ENCODE measurements at places on chromosomes 7 and 10. TPM values are rescaled to one million over a fixed set of nuclear protein-coding genes. Genes with fewer than 3 reads are reported as not detected.

ZNF727 gene
- total RNA-seq, result 0.58 TPM

- no peaks in the 10 kb centered on the region for H3K4me1 ChIP-seq
- H3K27ac ChIP-seq, result no peak overlapping the region
- H3K36me3 ChIP-seq, result no peaks in the 10 kb centered on the region
Observed at GRCh38 chr7:1298931-1299885, 66.5 kb downstream of the UNCX start.

- peaks cover 7% of the 10 kb centered on the region for H3K36me3 ChIP-seq
- peak overlapping the region; percentile 68 for H3K4me3 ChIP-seq
- H3K27ac ChIP-seq, result peak overlapping the region; percentile 97
Observed at GRCh38 chr7:3094701-3095445, 51.2 kb upstream of the CARD11 start.

DNA sequence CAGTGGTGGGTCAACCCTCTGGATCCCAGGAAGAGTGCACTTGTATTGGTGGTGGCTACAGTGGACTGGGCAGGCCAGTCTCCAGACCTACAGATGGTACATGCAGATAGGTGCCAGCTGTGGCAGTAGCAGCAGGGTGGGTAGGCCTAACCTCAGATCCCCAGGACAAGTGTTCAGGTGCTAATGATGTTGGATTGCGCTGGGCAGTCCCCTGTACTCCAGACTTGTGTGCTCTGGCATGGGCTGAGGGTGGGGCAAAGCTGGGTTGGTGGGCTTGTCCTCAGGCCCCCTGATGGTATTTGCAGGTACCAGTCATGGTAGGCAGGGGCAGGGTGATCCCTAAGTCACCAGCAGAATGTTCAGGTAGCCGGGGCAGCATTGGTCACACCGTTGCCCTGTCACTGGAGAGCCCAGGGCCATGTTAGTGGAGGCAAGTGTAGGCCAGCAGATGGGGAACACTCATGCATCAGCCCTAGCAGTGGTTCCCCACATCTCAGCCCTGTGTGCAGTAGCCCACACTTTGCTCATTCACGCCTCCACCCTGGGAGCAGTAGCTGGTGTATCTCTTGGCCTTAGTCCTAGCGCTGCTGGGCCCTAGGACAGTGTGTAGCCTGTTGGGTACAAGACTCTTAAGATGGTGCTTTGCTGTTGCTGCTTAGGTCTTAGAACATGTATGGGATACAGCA, 171.3 kb downstream of the MLLT10 start:
- H3K4me1 ChIP-seq, result peaks cover 31% of the 10 kb centered on the region
- DNase-seq, result no peak
- H3K4me3 ChIP-seq, result no peak overlapping the region

DNA sequence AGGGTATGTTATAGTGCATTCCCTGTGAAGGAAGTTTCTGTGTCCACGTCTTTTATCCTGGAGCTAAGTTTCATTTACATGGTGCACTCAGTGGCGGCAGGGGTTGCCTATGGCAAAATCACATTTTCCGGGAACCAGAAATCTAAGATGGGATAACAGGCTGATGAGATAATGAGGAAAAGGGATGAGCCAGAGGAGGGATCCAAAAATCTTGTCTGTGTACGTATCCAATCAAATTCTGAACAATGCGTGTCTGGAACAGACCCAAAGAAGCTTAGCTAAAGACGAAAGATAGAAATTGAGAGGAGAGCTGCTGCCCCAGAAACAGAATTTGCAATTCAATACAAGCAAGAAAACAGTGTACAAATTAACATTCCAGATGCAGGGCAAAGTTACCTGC, 16.1 kb downstream of the LANCL2 start:
- H3K36me3 ChIP-seq, result peaks cover 25% of the 10 kb centered on the region
- peaks cover 11% of the 10 kb centered on the region for H3K4me1 ChIP-seq
- H3K4me3 ChIP-seq, result no peak overlapping the region
- H3K27me3 ChIP-seq, result no peaks in the 10 kb centered on the region
- no peak overlapping the region for H3K27ac ChIP-seq

ATP6V0A4 gene
- not detected for total RNA-seq

DNA sequence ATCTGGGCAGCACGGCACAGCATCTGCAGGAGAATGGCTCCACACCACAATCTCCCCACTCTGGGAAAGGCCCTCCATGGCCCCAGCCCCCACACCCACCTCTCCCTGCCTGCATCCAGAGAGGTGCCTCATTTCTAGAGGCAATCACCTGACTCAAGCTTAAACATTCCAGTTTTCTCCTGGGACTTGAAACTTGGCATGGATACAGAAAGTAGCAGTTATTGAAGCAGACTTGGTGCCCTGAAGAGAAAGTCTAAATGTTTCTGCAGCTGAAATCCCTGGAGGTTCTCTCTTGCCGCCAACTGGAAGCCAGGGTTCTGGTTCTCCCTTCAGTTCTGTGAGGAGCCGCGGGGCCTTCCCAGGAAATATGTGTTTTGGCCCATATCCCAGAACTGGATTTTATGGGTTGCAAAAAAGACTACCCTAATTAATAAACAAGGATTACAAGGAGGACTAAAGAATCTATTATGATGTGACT, 122.8 kb downstream of the SKIDA1 start:
- H3K27me3 ChIP-seq, result no peaks in the 10 kb centered on the region
- peaks cover 11% of the 10 kb centered on the region for H3K4me1 ChIP-seq
- H3K4me3 ChIP-seq, result no peak overlapping the region
- no peak for DNase-seq
- no peaks in the 10 kb centered on the region for H3K36me3 ChIP-seq

CACUL1 gene
- total RNA-seq, result 34.8 TPM

DNA sequence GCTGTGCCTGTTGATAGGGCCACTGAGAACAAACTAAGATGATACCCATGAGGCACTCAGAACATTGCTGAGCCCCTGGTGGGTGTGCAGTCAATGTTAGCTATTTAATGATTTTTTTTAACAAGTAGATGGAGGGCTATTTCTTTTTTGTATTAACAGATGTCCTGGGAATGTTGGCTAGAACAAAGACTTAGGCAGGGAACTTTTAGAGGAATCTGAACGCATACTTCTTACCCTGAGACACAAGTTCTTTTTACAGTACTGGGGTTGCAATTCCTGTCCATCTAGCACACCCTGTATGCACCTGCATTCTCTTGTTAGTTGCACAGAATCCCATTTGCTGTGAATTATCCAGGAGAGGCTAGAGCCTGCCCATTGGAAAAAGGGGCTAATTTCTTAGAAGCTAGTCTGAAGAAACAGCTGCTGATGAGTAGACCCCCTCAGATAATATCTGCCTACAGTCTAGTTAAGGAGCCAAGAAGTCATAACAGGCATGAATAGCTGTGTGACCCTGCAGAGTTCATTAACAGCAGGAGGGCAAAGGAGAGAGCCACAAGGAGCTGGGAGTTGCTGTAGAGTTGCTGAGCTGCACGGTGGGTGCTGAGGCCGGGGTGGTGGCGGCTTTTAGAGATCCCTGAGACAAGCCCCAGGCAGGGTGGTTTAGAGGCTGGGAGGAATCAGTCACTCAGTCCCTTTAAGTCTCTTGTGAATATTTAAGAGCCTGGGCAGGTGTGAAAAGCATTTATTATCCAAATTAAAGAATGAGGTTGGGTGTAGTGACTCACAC, 103.7 kb upstream of the FZD8 start:
- H3K36me3 ChIP-seq, result no peaks in the 10 kb centered on the region
- peaks cover 6% of the 10 kb centered on the region for H3K27me3 ChIP-seq
- H3K4me1 ChIP-seq, result no peaks in the 10 kb centered on the region
- H3K4me3 ChIP-seq, result no peak overlapping the region
- no peak for DNase-seq

DNA sequence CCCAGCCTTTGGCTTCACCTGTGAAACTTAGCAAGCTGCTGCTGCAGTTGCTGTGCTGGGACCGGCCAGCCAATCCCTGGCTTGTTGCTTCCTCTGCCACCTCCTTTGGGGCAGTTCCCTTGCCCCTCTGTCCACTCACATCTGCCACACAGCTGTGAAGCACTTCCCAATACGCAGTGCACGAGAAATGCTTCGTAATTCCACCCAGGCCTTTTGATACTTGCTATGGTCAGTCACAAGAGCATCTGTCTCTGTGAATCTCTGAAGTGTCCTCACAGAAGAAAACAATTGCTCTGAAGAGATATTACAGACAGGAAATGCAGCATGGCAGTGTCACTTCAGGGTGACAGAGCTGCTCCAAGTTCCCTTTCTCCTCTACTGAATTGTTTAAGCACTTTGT, 208.5 kb downstream of the PTEN start:
- H3K27ac ChIP-seq, result no peak overlapping the region
- H3K36me3 ChIP-seq, result peaks cover 4% of the 10 kb centered on the region

DNA sequence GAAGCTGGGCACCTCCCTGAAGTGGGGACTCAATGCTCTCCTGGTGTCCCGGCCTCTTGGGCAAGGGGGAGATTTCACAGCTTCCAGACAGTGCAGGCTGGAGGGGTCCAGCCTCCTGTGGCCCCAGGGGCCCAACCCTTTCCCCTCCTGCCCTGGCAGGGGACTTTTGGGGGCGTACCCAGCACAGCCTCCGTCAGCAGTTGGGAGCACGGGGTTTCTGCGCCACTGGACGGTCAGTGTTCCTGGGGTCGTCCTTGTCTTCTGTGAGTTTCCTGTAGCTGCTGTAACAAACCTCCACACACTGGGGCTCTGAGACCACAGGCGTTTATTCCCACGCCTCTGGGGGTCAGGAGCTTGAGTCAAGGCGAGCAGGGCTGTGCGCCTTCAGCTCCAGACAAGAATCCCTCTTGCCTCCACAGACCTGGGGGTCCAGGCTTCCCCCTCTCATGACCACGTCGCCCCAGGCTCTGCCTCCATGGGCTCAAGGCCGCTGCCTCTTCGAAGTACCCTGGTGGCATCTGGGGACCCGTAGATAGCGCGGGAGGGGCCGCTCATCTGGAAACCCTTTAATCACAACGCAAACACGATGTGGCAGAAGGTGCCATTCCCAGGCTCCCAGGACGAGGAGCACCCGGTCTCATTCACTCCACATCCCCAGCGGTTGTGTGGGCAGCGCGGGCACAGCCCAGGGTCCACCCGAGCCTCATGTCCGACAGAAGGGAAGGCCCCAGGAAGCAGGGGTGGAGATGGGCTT, 14.0 kb downstream of the PWWP2B start:
- peaks cover 5% of the 10 kb centered on the region for H3K4me1 ChIP-seq
- no peak for DNase-seq
- no peaks in the 10 kb centered on the region for H3K27me3 ChIP-seq
- H3K36me3 ChIP-seq, result no peaks in the 10 kb centered on the region
- no peak overlapping the region for H3K27ac ChIP-seq
- H3K4me3 ChIP-seq, result no peak overlapping the region

GRCh38 chr10:78981970-78982281, 86.8 kb upstream of the ZMIZ1 start:
- no peak overlapping the region for H3K27ac ChIP-seq
- H3K27me3 ChIP-seq, result no peaks in the 10 kb centered on the region
- H3K36me3 ChIP-seq, result no peaks in the 10 kb centered on the region
- H3K4me3 ChIP-seq, result no peak overlapping the region

CCDC136 gene
- total RNA-seq, result 10.8 TPM

CALHM1 gene
- not detected for total RNA-seq

DNA sequence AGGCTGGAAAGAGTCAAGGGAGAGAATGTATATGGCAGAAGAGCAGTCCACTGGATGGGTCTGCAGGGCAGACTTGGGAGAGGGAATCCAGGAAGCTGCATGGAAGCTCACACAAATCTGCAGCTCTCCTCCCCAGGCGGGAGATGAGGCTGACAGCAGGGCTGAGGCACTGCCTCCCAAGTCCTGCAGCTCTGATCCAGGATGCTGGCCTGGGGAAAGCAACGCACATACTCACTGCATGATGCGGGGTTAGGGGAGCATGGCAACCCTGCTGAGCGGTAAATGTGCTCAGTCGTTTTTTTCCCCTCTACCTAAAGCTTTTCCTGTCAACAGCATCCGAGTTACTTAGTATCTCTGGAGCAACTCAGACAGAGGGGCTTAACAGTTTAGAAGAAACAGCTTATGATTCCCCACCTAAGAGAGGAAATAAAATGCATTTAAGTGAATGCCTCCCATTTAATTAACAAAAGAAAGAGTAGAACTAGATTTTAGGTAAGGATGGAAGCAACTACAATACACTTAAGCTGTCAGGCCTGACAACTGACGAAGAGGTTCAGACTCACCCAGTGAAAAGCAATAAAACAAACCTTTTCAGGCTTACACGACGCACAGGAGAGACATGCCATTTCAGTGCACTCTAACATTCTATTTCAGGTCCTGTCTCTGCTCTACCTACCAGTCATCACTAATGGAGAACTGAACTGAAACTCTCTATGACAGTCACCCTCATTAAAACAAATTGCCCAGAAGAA, 37.0 kb downstream of the CHCHD3 start:
- H3K27ac ChIP-seq, result no peak overlapping the region
- H3K4me3 ChIP-seq, result no peak overlapping the region
- peaks cover 8% of the 10 kb centered on the region for H3K4me1 ChIP-seq
- H3K27me3 ChIP-seq, result no peaks in the 10 kb centered on the region
- DNase-seq, result no peak

HOXA5 gene
- total RNA-seq, result not detected

GRCh38 chr7:134933460-134934068, 52.7 kb upstream of the AGBL3 start:
- no peaks in the 10 kb centered on the region for H3K27me3 ChIP-seq
- DNase-seq, result no peak
- H3K4me1 ChIP-seq, result peaks cover 3% of the 10 kb centered on the region

DNA sequence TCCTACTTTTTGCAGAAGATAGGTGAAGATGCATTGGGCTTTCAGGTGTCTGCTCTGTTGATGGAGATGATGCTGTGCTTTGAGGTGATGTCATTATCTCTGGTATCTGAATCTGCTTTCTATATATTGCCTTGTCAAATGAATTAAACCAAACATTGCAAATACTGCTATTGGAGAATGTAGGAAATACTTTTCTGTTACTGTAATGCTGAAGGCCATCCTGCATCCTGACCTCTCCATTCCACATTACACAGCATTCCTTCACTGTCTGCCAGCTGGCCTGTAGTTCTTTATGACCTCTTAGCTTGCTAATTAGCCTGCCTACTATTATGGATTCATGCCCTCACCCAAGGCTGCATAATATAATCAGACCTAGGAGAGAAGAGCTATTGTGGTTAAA, 73.2 kb downstream of the VCL start:
- H3K36me3 ChIP-seq, result no peaks in the 10 kb centered on the region
- DNase-seq, result no peak
- no peak overlapping the region for H3K4me3 ChIP-seq
- H3K4me1 ChIP-seq, result peaks cover 2% of the 10 kb centered on the region
- no peaks in the 10 kb centered on the region for H3K27me3 ChIP-seq

- no peaks in the 10 kb centered on the region for H3K4me1 ChIP-seq
- DNase-seq, result no peak
- no peaks in the 10 kb centered on the region for H3K36me3 ChIP-seq
- H3K4me3 ChIP-seq, result no peak overlapping the region
- H3K27me3 ChIP-seq, result no peaks in the 10 kb centered on the region
- no peak overlapping the region for H3K27ac ChIP-seq
Observed at GRCh38 chr7:82284936-82285519, 158.5 kb downstream of the CACNA2D1 start.
